Inflammatory macrophage treated with lipopolysaccharide for 4 hours (primary cell): ENCODE measurements at places on chromosomes 3 and 15.

- DNase-seq, result peak; percentile 32
These were observed 17.1 kb downstream of the IQCB1 start for GRCh38 chr3:121817753-121818152.

DNA sequence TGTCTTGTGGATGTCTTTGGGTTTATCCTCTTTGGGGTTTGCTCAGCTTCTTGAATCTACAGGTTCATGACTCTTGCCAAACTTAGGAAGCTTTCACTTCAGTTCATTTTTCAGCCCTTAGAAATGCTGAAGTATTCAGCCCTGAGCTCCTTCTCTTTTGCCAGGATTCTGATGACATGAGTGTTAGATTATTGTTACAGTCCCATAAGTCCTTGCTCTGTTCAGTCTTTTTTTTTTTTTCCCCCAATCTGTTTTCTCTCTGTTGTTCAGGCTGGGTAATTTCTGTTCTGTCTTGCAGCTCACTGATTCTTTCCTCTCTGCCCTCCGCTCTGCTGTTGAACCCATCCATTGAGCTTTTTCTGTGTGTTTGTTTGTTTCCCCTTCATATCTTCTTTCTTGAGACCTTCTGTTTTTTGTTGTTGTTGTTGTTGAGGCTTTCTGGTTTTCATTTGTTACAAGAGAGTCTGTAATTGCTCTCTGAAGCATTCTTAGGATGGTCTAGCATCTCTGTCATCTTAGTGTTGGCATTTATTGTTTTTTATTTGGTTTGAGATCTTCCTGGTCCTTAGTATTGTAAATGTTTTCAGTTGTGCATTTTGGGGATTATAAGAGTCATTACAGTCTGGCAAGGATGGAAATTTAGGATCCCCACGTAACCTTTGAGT, 18.4 kb downstream of the LRCH3 start:
- DNase-seq, result peak; percentile 47

- peak; percentile 93 for DNase-seq
These were observed 42.9 kb downstream of the TBC1D2B start for GRCh38 chr15:78034495-78035191.

DNA sequence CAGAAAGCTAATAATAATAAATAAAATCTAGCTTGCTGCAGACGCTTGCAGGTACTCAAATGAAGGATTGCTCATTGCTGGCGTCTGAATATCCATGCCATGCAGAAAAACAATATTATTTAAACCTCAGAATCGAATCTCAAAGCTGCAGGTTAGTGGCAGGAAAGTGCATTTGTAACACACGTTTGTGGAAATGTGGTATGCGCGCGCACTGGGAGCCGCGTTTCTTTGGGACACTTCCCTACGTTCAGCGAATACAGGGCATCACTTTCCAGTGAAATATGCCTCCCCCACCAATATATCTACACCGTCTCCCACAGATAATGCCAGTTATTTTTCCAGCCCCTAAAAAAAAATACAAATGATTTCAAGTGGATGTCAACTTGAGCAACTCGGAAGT, 37.1 kb downstream of the ZIC4 start:
- DNase-seq, result no peak

GRCh38 chr3:36871379-36872126, 73.3 kb downstream of the TRANK1 start:
- no peak for DNase-seq

- DNase-seq, result no peak
These were observed 846.1 kb upstream of the CFAP20DC start for GRCh38 chr3:59895972-59896371.

- DNase-seq, result no peak
These were observed 10.9 kb downstream of the TRIP4 start for GRCh38 chr15:64398575-64398974.

DNA sequence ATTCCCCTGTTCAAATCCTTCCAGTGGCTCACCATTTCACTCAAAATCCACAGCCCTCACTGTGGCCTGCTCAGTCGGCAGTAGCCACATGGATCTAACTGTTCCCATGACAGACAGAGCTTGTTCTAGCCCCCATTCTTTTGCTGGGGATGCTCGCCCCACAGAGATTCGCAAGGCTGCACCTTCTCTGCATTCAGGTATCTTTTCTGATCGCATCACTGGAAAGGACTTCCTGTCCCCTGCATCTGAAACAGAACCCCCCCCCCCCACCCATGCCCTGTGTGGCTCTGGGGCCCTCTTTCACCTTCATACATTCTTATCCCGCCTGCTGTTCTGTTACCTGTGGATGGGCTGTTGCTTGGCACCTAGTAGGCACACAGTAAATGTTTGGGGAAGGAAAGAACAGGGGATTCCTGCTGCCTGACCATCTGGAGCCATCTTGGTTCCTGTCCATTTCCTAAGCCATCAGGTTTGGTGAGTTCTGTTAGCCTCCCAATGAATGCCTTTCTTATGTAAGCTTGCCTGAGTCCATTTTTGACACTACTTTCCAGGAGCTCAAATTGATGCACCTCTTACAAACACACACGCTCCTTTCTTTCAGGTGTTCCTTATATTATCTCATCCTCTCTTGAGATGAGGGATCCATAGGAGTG, 42.9 kb upstream of the PGPEP1L start:
- DNase-seq, result no peak

- DNase-seq, result no peak
These were observed 8.0 kb downstream of the TMEM212 start for GRCh38 chr3:171850960-171851659.

- no peak for DNase-seq
These were observed 21.5 kb upstream of the SNRPA1 start for GRCh38 chr15:101316529-101316928.

- no peak for DNase-seq
These were observed 60.2 kb downstream of the CORO2B start for GRCh38 chr15:68638953-68639515.

DNA sequence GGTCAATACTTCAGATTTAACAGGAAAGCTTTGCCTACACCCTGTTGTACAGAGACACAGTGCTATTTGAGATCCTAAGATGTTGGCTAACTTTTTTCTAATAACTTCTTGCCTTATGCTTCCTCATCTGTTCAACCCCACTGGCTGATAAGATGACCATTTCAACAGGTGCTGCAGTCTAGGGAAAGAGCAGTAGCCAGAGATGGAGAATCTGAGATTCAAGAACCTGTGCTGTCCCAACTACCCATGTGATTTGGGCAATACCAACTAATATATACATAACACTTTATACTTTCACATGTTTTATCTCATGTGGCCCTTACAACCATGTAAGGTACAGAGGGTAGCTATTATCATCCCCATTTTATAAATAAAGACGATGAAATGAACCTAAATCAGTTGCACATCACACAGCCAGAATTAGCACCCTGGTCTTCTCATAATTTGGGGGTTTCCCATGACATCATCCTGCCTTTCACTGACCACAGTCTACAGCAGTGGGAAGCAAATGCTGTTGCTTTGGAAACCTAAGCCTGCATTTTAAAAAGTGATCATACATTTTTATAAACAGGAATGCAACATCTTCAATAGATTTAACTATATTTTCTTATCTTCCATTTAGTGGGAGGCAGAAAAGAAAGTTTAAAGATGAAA, 9.7 kb downstream of the TTC23 start:
- DNase-seq, result peak; percentile 87

GRCh38 chr3:143677430-143677829, 170.8 kb downstream of the SLC9A9 start:
- DNase-seq, result no peak

DNA sequence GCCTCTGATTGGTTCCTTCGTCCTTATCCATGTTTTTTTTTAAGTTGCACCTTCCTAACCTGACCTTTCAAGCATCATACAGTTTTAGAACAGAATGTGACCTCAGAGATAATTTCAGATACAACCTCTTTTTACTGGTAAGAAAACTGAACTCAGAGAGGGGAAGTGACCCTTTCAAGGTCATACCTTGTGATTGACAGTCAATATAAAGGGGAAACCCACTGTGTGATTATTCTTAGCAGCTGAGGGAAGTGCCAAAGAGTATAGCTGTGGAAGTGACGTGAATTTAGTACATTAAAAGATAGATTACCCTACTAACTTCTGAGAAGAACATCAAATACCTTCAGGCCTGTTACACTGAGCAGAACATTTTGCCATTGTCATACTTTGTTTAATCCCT, 319.4 kb downstream of the NEK10 start:
- DNase-seq, result no peak

- no peak for DNase-seq
These were observed 56.9 kb downstream of the MEGF11 start for GRCh38 chr15:66196602-66197001.

DNA sequence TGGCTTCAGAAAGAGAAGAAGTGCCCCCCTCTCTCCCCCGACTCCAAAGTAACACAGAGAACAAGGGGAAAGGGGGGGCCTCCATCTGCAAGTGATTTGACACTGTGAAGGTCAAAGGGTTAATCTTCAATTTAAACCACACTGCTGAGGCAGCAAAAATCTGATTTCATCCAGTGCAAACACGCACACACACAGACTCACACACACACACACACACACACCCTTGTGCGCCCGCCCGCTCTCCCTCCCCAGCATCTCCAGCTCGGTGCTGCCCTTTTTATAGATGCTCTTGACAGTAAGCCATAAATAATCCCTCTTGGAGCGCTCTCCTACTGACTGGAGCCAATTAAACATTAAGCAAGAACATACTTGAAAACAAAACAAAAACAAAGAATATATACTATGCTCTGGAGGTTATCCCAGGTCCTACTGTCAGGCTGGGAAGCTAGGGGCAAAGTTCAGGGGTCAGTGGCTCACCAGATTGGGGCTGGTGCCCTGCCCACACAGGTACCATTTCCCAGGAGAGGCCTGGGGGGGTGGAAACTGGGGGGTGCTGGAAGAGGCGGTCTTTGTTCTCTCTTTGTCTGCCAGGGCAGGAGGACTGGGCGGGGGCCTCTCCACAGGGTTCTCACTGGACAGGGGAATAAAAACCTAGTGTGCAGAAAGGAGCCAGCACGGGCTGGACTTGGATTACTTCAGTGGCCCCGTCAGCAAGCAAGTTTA, 16.3 kb downstream of the BMF start:
- no peak for DNase-seq

DNA sequence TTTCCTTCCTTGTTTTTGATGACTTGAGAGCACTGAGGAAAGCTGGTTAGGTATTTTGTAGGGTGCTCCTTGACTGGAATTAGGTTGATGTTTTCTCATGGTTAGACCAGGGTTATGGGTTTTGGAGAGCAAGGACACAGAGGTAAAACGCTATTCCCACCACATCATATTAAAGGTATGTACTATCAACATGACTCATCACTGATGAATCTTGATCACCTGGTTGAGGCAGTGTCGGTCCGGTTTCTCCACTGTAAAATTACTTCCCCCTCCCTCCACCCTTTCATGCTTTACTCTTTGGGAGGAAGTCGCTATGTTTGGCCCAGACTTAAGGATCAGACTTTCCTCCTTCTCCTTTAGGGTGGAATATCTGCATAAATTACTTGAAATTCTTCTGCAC, 201.6 kb downstream of the EDEM1 start:
- DNase-seq, result no peak

GRCh38 chr15:26391567-26392194, 381.2 kb downstream of the GABRB3 start:
- DNase-seq, result no peak

- DNase-seq, result no peak
These were observed 31.9 kb downstream of the CCDC33 start for GRCh38 chr15:74268020-74268419.

GRCh38 chr3:155602307-155602706, 142.6 kb downstream of the PLCH1 start:
- DNase-seq, result no peak

DNA sequence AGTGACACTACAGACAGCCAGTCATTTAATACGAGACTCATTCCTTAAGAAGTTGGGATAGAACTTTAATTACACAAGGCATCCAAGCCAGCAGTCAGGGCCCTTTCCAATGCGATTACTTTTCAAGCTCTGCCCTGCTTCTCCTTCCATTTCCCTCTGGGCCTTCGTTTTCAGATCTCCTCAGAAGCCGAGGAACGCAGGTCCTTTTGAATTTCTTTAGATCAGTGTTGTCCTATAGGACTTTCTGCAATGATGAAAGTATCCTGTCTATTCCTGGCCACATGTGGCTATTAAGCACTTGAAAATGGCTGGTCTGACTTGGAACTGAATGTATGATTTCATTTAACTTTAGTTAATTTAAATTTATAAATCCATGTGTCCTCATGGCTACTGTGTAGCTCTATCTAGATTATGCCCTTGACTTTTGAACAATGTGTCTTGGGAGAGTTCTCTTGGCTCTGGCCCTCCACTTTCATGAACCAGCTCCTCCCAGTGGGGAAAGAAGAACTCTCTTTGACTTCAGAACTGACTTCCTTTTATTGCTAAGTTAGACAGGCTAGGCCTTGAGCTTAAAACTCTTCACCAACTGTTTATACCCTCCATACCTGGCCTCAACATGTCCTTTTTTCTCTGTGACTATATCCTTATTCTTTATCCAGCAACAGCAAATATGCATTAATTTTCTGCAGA, 22.6 kb downstream of the TGFBR2 start:
- DNase-seq, result peak; percentile 68

GRCh38 chr3:35635926-35636683, 3.2 kb upstream of the ARPP21 start:
- no peak for DNase-seq

DNA sequence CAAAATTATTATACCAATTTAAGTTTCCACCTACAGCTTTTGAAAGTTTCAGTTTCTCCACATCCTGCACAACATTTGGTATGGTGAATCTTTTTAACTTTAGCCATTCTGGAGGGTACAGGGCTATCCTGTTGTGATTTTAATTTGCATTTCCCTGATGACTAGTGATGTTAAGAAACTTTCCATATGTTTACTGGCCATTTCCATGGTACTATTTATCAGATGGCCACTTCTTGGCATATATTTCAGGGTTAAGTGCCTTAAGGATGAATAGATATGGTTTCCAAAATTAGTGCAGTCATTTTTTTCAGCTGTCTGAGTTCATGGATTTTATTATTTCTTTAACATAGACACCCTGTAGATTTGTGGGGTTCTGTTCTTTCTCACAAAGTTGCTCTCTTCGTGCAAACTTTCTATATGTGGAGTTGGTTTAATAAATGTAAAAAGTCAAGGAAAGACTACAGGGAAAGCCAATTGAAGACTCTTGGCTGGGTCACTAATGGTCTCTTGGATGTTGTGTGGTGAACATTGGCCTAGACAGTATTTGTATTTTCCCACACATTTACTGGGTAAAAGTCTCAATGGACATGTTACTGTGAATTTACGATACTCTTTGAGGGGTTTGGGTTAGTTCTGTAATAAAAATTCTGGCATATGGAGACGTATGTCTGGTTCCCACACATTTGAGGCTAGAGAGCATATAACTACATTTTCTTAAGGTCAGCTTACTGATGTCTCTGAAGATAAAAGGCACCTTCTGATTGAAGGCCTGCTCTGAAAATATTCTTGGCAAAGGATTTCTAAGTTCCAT, 147.5 kb upstream of the PDZRN3 start:
- DNase-seq, result no peak

GRCh38 chr3:146705225-146705624, 100.1 kb upstream of the PLSCR5 start:
- no peak for DNase-seq
